Stimulated activated CD4-positive, alpha-beta T cell treated with anti-CD3 and anti-CD28 coated beads, Interleukin-1b, Interleukin-23, amount 100 ng/mL, for 24 hours (primary cell): ENCODE measurements at places on chromosomes 5 and 9.

GRCh38 chr9:131258186-131258585 is 18.1 kb downstream of the FAM78A start:
- no peak for DNase-seq

- no peak for DNase-seq
These were observed 509.8 kb downstream of the DMAC1 start for GRCh38 chr9:7289773-7290172.

DNA sequence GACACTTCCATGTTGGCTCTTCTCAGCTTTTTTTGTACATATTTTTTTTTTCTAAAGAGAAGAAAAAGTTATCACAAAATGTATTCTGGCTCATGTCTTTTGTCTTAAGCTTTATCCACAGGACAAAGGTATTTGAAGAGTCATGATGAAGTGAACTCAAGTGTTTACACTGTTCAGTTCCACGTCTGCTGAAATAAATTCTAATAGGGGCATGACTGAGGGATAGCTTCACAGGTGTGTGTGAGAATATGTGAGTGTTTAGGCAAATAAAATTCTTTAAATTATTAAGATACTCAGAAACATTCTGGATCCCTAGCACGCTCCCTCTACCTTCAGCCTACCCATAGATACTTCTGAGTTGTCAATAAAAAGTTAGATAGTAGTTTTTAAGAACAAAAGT is 59.8 kb downstream of the BAAT start:
- DNase-seq, result no peak

DNA sequence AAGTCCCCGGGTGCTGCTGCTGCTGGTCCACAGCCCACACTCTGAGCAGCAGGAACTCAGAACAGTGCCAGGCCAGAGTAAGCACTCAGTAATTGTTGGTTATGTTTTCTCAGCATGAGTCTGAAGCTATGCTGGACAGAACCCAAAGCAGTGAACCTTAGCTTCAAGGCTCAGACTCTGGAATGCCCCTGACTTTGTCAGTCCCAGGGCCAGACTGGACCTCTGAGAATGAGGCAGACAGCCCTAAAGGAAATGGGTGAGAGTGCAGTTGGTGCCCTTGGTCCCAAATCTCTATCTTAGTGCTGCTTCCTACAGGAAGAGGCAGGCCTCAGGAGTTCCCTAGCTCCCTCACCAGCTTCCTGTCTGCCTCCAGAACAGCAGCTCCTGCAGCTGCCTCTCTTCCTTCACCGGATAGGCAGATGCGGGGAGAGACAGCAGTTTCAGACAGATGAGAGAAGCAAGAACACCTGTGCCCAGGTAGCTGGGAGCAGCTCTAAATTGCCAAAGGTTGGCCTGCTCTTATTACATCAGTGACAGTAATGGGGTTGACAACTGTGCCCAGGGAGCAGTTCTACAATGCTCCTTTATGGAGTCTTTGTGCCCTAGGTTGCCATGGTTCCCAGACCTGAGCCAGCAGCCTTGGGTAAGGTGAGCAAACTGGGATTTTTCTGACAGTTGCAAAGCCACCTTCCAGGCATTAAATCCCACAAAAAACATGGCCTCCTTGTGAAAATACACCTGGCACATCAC is 82.2 kb upstream of the CXCL14 start:
- no peak for DNase-seq

- DNase-seq, result peak; percentile 12
These were observed 31.8 kb upstream of the CKS2 start for GRCh38 chr9:89278997-89279739.

DNA sequence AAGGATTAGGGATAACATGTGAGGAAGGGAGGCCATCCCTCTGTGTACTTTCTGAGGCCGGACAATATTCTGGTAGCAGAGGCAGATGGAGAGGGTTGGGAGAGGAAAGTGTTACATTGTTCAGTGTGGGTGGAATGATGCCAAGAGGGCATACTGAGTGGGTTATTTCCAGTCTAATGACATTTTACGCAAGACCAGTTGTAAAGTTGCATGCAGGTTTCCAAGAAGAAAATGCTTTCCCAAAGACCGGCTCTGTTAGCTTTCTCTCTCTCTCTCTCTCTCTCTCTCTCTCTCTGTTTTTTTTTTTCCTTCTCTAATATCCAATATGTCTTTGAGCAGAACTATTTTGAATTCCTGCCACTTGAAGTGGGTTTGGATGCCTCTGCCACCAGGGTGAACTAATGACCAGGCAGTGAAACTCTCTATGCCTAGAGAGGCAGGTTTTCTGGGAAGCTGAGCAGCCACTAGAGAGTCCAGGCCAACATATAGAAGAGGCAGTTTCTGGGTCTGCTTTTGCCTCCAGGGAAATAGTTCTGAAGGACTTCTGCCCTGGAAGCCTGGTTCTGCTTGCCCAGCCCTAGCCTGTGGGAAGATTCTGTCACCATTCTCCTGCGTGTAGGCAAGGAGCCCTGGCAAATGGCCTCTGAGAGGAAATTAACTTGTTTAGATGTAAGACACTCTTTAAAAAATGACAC is 24.4 kb upstream of the ZNF366 start:
- DNase-seq, result no peak

- DNase-seq, result no peak
These were observed 37.9 kb downstream of the PLEKHG4B start for GRCh38 chr5:129820-130219.
